Brain (organoid and tissue), 16 donors: ENCODE measurements at places on chromosomes 4 and X. TPM values are rescaled to one million over a fixed set of nuclear protein-coding genes. Genes with fewer than 3 reads are reported as not detected.

The DUX4 gene
- polyA plus RNA-seq = not detected

The CENPC gene
- 3.4 TPM for polyA plus RNA-seq

The SH3RF1 gene
- 7.1 TPM for polyA plus RNA-seq

The USP26 gene
- not detected for polyA plus RNA-seq

The CACNA1F gene
- polyA plus RNA-seq = 1.4 TPM

The USP51 gene
- 1.1 TPM for polyA plus RNA-seq

The CDKL2 gene
- 1.6 TPM for polyA plus RNA-seq

The ANAPC10 gene
- polyA plus RNA-seq = 6.9 TPM

The TMEM31 gene
- polyA plus RNA-seq = 1.2 TPM

The BEX5 gene
- 30.0 TPM for polyA plus RNA-seq

The TMSB15A gene
- 149 TPM for polyA plus RNA-seq

The NOCT gene
- 4.2 TPM for polyA plus RNA-seq

The CXCL6 gene
- polyA plus RNA-seq = 0.81 TPM

The GIMD1 gene
- polyA plus RNA-seq = not detected
